ENCODE measurements at places on chromosomes 3 and 15. TPM values are rescaled to one million over a fixed set of nuclear protein-coding genes. Genes with fewer than 3 reads are reported as not detected.

SGO1 gene
- 13.6 TPM for total RNA-seq

FOXL2 gene
- not detected for total RNA-seq

DNA sequence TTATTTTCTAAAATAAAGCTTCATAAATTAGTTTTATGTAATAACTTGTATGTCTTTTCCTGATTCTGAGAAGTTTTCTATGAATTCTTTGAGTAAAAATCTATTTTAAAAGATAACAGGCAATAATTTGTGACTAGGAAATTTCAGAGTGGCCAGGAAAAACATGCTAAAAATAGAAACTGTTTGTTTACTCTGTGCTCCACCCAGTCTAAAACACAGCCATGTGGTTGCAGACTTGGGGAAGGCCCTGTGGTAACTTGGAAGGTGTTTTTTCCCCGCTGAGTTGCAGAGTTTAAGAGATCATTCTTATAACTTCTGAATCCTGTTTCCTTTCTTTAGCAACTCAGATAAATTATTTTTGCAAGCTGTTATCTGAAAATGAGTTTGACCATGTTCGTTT is 21.9 kb downstream of the PLCL2 start:
- DNase-seq: peak; percentile 20

- DNase-seq: no peak
Measured at GRCh38 chr3:183896610-183897009, 11.9 kb upstream of the PARL start.

- no peak for DNase-seq
Measured at GRCh38 chr15:61318802-61319525, 89.9 kb upstream of the RORA start.

DNAH12 gene
- not detected for total RNA-seq

GRCh38 chr3:99315896-99316295 is 322.5 kb upstream of the COL8A1 start:
- DNase-seq: no peak

EXD1 gene
- 0.51 TPM for total RNA-seq

GRCh38 chr3:172276103-172276502 is 172.2 kb downstream of the GHSR start:
- peak; percentile 23 for DNase-seq

- DNase-seq: peak; percentile 22
Measured at GRCh38 chr3:173711619-173712018, 314.1 kb downstream of the NLGN1 start.

DUOXA2 gene
- total RNA-seq: not detected

DNA sequence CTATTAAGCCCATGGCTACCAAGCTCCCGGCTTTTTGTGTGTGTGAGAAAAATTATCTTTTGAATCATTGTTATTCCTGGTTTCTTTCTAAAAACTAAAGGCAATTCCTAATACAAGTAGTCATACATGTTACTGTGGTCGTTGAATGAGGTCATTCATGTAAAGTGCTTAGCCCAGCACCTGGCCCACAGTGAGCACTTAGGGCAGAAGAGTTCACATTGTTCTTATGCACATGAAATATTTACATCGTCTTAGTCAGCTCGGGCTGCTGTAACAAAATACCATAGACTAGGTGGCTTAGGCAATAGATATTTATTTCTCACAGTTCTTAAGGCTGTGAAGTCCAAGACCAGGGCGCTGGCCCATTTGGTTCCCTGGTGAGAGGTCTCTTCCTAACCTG is 216.1 kb downstream of the SHQ1 start:
- no peak for DNase-seq

DNA sequence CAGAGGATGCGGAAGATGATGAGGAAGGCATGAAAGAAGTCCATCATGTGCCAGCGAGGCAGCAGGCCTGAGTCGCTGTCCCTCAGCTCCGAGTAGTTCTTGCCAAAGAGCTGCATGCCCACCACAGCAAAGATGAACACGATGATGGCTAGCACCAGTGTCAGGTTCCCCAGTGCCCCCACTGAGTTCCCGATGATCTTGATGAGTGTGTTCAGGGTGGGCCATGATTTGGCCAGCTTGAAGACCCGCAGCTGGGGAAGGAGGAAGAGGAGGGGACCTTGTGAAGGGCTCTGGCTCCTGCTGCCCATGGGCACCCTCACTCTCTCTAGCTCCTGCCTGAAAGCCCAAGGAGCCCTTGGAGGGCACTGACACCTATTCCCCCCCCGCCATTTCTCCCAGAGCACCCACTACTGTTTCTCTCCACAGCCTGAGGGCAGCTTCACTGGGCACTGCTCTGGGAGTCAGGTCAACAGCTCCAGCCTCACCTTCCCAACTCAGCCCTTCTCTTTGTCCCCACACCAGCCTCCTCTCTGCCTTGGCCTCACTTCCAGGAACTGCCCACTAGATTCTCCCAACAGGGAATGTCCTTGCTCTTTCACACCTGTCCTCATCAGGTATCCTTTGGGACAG is 63.6 kb downstream of the SCN5A start:
- no peak for DNase-seq

INSYN1 gene
- total RNA-seq: 2.4 TPM
